ENCODE measurements at places on chromosomes 7 and 10. TPM values are rescaled to one million over a fixed set of nuclear protein-coding genes. Genes with fewer than 3 reads are reported as not detected.

DNA sequence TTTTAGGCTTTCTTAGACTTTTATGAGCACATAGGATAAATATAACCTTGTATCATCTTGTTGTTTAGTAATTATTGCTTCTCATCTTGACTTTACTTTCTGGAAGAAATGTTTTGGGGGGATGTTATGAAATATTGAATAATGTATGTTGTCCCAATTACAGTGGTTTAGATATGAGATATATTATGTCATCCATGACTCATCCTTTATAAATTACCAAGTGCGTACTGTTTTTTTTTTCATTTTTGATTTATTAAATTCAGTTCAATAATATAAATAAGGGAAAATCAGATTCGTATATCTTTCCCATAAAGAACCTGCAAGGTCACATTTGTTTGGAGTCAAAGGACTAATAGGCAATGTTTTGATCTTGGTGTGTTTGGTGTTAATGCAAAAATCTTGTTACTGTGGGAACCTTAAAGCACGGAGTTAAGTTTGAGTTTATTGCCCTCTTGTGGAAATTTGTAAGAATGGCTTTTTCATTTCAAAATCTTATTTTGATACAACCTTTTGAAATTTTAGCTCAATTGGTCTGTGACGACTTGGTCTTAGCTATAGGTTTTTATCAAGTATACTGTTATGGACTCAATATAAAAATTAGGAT lies 108.6 kb downstream of the SRI start:
- DNase-seq: no peak
- no peak overlapping the region for H3K27ac ChIP-seq
- no peak overlapping the region for H3K4me3 ChIP-seq
- H3K27me3 ChIP-seq: no peaks in the 10 kb centered on the region

The NPSR1 gene
- total RNA-seq: not detected

The CTBP2 gene
- total RNA-seq: 85.7 TPM

- DNase-seq: no peak
- H3K4me1 ChIP-seq: no peaks in the 10 kb centered on the region
- no peaks in the 10 kb centered on the region for H3K27me3 ChIP-seq
- H3K27ac ChIP-seq: no peak overlapping the region
- no peaks in the 10 kb centered on the region for H3K36me3 ChIP-seq
Measured at GRCh38 chr10:23779301-23779700, 340.4 kb downstream of the OTUD1 start.

DNA sequence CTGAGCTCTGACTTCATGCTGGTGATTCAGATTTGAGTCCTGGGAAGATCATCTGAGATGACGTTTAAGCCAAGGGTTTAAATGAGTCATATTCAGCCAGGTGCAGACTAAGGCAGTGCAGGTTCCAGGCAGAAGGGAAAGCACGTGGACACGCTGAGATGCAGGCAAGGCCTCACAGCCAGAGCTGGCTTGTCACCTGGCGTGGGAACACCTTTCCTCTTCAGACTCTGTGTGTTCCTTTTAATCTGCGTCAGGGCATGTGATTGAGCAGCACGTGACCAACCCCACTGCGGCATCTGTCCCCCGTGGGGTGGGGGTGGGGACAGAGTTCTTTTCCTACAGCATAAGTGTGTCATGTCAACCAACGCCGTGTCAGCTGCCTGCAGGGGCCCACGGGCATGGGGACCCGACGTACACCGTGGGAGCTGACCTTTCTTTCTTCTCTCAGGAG lies 10.7 kb upstream of the IDI2 start:
- H3K4me1 ChIP-seq: no peaks in the 10 kb centered on the region
- H3K27me3 ChIP-seq: no peaks in the 10 kb centered on the region
- H3K4me3 ChIP-seq: no peak overlapping the region
- no peak for DNase-seq
- no peak overlapping the region for H3K27ac ChIP-seq

- no peaks in the 10 kb centered on the region for H3K36me3 ChIP-seq
- H3K27me3 ChIP-seq: no peaks in the 10 kb centered on the region
- DNase-seq: no peak
Measured at GRCh38 chr7:6074612-6075380, 43.6 kb downstream of the ANKRD61 start.

DNA sequence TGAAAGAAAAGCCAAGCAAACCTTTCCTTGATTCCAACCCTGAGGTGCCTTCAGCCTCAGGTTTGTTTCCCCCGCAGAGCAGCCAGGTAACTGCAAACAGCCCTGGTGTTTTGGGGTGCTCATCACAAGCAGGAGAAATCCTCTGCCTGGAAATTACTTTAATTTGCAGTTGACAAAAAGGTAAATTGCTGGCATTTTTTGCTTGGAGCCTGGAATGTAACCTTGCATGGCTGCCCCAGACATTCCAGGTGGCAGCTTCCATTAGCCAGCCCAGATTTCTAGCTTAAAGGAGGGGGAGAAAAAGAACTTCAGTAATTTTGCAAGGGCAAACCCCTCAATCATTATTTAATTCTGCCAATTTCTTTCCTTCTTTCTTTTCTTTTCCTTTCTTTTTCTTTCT lies 194.4 kb downstream of the MYOF start:
- DNase-seq: no peak
- H3K4me1 ChIP-seq: no peaks in the 10 kb centered on the region
- no peaks in the 10 kb centered on the region for H3K27me3 ChIP-seq
- no peaks in the 10 kb centered on the region for H3K36me3 ChIP-seq

GRCh38 chr10:126570621-126571602 lies 99.6 kb downstream of the C10orf90 start:
- H3K27ac ChIP-seq: no peak overlapping the region
- H3K4me1 ChIP-seq: no peaks in the 10 kb centered on the region

DNA sequence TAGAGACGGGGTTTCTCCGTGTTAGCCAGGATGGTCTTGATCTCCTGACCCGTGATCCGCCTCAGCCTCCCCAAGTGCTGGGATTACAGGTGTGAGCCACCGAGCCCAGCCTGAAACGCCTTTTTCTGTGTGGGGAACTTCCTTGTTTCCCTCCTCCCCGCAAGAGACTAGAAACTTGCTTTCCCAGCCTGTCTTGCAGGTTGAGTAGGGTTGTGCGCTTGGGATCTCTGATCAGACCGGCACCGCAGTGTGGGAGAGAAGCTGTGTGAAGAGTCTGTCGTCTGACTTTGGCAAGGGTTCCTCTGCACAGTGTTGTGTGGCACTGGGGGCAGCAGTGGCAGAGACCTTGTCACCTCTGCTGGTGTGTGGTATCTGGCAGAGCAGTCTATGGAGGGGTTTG lies 28.9 kb downstream of the RBM17 start:
- DNase-seq: no peak
- H3K4me1 ChIP-seq: no peaks in the 10 kb centered on the region
- H3K36me3 ChIP-seq: peaks cover 3% of the 10 kb centered on the region

Data from aorta (tissue), 5 donors.